Stimulated activated CD4-positive, alpha-beta T cell treated with anti-CD3 and anti-CD28 coated beads, TNF-alpha, amount 100 ng/mL, for 48 hours (primary cell): ENCODE measurements at places on chromosomes 5 and 9.

GRCh38 chr9:89743216-89743572, 138.4 kb downstream of the GADD45G start:
- DNase-seq, result no peak

DNA sequence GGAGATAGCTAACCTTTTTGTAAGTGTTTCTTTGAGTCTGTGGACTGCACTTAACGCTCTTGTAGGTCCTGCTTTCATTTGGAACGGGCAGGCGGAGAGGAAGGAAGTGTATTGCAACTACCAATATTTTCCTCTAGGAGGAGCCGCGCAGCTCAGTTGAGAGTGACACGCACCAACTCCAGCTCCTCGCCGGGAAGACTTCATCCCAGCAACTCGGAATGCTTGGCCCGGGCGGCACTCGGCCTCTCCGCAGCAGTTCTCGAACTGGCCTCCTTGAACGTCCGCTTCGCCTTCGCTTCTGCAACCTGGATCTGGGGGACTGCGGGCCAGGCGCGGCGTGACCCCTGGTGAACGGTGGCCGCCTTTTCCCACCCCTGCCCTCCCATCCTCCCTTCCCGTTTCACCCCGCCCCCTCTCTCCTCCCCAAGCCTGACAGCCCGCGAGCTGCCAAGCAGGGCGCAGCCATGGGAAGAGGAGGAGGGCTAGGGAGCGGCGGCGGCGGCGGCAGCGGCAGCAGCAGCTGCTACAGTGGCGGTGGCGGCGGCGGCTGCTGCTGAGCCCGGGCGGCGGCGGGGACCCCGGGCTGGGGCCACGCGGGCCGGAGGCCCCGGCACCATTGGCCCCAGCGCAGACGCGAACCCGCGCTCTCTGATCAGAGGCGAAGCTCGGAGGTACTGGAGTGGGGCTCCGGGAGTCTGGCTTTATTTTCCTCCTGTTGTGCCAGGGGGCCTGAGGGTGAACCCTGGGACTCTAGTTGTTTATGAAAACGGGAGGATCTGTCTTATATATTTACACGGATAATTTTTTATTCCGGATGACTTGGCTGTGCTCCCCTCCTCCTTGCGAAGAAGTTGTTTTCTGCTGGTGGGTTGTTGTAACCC, at the start of gene GHR:
Gene GHR (plus strand): TSS at position 155 of the 881 bp plus-strand sequence. CDS start 142,436 bp downstream, outside the sequence.
- DNase-seq, result no peak

DNA sequence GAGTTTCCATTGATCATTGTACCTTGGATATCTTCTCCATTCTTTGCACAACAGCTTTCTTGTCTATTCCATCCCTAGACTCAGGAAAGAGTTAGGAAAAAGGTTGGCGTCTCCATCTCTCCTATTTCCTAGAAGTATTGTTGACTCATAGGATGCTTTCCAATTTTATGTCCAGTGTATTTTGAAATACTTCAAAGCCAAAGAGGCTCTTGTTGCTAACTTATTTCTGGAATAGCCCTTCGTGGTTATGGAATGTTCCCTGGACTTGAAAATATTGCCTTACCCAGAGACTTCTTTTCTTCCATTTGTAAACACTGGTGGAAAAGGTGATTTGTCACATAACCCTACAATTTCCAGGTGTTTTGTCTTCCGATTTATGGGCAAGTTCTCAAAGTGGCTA, 402.3 kb upstream of the ZNF608 start:
- no peak for DNase-seq

DNA sequence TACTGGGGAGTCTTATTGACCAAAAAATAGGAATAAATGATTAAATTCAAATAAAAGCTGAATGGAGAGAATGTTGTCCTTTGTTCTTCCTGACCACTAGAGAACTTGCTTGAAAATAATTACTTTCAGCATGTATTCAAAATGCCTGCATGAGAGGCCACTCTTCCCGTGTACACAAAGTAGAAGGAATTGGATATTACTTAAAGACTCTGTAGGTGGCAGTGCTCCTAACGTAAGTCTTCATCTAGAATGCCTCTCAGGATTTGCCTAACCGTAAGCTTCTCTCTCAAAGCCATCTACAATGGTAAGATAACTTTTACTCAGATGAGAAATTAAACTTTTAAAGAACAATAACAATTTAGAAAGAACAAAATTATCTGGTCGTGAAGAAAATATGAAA, 620.0 kb upstream of the CCNG1 start:
- no peak for DNase-seq

DNA sequence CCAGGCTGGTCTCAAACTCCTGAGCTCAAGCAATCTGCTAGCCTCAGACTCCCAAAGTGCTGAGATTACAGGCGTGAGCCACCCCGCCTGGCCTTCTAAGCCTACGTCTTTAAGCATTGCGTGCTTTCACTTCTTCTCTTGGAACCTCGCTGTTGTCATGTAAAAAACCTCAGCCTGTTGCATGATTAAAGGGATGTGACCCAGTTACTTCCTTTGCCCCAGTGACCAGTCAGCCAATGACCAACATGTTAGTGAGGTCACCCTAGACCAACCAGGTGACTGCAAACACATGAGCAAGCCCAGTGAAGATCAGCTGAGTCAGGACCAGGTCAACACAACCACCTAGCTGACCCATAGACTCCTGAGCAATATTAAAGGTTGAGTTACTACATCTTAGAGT, 10.5 kb downstream of the KIF4B start:
- DNase-seq, result no peak

DNA sequence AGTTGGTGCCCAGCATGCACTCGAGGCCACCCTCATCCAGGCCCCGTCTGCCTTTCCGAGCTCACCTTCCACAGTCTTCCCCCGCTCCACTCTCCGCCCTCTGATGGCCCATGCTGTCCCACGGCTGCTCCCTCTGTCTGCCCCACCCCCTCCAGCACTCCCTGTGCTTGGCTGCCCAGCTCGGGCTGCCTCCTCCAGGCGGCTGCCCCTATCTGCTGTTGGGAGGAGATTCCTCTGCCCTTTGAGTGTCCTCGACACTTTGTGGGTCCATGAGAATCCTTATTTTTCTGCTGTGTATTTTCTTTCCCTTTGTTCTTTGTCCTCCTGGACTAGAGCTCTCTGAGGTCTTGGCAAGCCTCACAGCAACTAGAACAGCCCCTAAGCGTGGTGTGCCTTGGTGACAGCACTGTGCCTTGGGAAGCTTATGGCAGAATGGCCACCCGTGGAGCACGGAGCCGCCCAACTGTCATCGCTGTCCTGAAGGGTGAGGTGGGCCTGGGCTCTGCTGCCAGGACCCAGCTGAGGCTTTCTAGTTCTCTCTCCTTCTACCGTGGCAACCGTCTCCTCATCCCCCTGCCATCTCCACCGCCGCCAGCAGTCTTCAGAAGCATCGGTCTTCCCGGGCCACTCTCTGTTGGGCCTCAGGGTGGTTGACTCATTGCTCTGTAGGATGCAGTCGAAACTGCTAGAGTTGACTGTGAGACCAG, 5.2 kb downstream of the NTMT1 start:
- DNase-seq, result no peak

DNA sequence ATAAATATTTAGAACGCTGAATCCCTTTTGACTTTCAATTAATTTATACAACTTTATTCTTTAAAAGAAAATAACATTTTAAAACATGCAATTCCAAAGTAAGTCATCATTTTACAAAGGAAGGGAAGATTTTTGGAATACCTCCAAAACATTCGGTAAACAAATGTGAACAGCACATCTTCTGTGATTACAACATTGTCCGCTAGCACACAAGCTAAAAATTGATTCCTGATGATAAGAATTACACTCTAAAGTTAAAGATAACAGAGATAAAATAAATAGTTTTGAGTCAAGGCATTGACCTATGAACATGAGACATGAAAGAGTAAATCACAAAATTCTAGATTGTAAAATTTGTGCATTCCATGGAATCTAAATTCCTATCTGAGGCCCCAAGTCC, 56.2 kb upstream of the TRAF1 start:
- no peak for DNase-seq

GRCh38 chr9:68704814-68705530, at the start of gene PIP5K1B:
Gene PIP5K1B, plus strand, starts transcription at chr9:68705240. Its CDS starts 117,375 bp downstream, at chr9:68822615.
- peak; percentile 21 for DNase-seq

DNA sequence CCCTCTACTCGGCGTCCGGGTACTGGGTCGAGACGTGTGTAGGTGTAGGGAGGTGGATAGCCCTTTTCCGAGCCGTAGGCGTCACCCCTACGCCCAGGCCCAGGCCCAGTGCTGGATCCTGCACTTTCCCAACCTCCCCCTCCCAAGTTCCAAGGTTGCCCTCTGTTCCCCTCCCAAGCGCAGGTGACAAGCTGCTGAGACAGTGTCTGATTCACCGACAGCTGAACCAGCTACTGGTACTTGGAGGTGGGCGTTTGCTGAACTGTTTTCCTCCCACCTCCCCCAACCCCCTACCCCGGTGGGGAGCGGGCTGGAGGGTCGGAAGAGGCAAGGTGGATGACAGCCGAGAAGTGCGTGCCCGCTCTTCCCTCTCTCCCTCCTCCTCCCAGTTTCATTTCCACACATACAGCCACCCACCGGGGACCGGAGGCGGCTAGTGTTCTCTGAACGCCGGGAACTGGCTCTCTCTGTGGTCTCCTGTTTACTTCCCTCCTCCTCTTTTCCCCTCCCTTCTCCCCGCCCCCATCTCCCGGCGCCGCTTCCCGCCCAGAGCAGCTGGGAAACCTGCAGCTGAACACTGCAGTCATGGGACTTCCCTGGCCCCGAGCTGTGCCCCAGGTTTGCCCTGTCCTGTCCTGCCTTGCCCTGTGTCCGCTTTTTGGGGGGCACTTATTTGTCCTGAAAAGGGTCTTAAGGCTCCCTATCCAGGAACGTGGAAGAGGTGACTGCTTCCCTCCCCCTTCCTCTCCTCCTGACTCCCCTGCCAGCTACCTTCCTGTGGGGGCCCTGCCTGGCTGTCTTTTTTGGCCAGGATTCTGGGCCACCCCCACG, 6.2 kb upstream of the KLF9 start:
- no peak for DNase-seq

DNA sequence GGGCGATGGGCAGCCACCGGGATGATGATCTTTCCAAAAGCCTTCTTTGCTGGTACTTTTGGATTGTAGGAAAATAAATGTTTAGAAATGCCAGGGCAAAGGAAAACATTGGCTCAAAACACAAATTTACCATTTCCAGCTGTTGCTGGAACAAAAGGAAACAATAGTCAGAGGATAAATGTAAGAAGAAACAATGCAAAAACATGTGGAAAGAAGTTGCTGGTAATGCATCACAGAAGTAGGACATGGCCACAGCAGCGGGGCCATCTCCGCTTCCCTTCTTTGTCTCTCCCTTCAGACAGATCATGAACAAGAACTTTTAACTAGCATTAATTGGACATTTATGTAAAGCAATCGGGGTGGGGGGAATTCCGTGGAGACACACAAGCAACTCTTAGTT, 184.5 kb downstream of the EBF1 start:
- DNase-seq, result no peak

DNA sequence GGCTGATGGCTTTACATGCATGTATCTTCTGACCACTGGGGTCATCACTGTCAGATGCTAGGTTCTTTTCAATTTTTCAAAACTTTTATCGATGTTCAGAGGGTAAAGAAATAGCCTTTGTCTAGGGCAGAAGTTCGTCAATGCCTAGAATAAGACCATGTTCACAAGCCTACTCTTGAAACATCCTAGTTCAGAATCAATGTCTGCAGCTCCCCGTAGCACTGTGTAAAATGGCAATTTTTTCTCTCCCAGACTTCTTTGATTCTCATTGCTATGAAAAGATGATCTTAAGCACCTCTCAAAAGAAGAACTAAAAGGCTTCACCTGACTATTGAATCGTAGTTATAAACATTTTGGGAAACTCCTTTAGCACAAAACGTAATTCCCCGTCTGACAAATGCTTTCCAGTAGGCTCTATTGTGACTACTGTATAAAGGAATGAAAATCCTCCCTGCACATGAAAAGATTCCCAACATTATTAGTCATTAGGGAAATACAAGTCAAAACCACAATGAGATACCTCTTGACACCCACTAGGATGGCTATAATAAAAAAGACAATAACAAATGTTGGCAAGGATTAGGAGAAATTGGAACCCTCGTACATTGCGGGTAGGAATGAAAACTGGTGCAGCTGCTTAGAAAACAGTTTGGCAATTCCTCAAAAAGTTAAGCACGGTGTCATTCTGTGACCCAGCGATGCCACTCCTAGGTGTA, 263.5 kb downstream of the ARHGAP26 start:
- no peak for DNase-seq

DNA sequence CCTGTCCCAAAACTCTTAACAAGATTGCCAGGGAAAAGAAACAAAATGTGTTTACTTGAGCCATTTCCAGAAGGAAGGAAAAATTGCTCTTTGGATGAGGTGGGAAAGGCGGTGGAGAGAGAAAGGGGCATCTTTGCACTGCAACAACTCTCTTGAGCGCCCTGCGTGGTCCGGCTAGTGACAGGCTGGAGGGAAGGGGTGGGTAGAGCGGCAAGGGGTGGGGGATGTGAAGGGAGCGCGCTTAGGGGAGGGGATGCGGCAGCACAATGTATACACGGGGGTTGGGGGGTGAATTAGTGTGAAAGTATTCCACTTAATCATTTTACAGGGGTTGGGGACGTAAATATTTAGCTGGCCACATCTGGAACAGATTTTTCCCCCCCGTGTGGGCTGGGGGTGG, 1.3 kb downstream of the FGF10 start:
- DNase-seq, result no peak

DNA sequence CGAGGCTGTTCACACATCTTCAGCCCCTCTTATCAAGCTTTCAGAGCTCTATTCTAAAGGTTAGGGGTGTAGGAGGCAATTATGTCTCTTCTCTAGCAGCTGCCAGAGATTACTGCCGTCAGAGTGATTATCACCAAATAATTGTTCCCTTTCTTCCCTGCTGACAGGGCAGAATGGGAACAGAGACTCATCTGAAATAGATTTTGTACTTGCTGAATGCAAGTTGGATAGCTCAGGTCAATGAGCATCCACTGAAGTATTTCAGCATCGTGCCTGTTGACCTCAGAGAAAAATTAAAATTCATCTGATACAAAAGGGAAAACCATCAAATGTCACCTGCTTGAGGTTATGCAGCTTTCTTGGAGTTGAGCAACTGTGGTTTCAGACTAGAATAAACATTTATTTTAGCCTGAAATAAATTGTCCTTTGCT, 213.7 kb upstream of the MAP3K1 start:
- DNase-seq, result no peak

GRCh38 chr9:137564817-137565411, 13.2 kb downstream of the MRPL41 start:
- no peak for DNase-seq

GRCh38 chr9:96449523-96449844, 485 bp upstream of the HABP4 start:
- no peak for DNase-seq

DNA sequence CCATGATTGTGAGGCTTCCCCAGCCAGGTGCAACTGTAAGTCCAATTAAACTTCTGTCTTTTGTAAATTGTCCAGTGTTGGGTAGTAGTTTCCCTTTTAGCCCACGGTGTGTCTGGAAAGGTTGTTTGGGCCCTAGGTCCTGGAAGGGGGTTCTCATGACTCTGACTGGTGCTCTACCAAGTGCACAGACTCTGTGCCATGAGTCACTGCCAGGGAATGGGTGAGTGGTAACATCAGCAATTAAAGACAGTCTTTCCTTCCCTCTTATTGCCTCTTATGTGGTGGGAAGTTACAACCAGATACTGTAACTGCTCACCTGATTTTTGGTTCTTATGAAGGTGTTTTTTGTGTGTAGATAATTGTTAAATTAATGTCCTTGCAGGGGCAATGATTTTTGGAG, 141.2 kb downstream of the PRDM9 start:
- DNase-seq, result no peak

- DNase-seq, result no peak
Observed at GRCh38 chr5:112628214-112628980, 109.3 kb upstream of the APC start.

GRCh38 chr5:126443374-126443851, 20.2 kb downstream of the GRAMD2B start:
- no peak for DNase-seq

- DNase-seq, result no peak
Observed at GRCh38 chr9:77547106-77547730, 100.9 kb downstream of the GNA14 start.
